Sigmoid colon (tissue), 7 donors: ENCODE measurements at places on chromosomes 3 and 15. TPM values are rescaled to one million over a fixed set of nuclear protein-coding genes. Genes with fewer than 3 reads are reported as not detected.

DNA sequence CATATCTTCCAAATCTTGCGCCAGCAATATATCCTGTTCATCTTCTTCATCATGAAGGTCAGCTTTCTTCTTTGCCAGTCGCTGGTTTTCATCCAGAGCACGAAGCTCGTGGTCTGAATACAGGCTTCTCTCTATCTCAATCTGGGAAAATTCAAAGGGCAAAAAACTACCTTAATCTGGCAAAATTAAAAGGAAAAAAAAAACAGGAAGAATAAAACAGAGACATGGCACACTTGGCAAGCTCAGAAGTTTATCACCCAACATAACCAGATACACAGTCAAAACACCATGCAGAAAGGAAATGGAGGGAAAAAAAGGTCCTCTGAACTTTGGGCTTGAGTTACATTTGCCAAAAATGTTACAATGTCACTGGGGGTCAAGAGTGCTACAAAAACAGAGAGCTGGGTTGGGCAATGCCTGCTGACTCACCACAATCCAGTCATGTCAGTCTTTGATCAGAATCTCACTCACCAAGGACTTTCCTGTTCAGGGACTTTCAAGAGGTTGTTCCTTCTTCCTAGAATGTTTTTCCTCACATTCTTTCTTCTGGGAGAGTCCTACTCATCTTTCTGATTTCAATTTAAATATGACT is 1.5 kb downstream of the MRPL46 start:
- no peak overlapping the region for H3K27ac ChIP-seq
- H3K27me3 ChIP-seq, result no peaks in the 10 kb centered on the region
- no peaks in the 10 kb centered on the region for H3K36me3 ChIP-seq
- DNase-seq, result no peak
- H3K4me3 ChIP-seq, result no peak overlapping the region
- H3K4me1 ChIP-seq, result peaks cover 32% of the 10 kb centered on the region

DNA sequence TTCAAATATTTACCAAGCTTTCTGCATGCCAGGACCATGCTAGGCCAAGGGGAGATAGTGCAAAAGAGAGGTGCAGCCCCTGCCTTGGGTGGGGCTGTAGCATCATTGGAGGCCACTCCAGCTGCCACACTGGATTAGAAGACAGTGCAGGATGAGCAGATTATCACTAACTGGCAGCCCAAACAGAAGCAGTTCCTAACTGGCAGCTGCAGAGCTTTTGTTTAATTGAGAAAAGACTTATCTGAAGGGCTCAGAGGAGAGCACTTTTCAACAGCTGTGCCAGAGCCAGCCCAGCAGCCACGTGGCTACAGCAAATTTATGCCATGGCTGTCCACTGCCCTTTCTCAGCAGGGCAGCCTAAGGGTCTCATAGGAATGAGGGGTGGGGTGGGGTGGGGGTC is 13.5 kb upstream of the ACSBG1 start:
- H3K27me3 ChIP-seq, result no peaks in the 10 kb centered on the region
- H3K36me3 ChIP-seq, result no peaks in the 10 kb centered on the region
- no peak overlapping the region for H3K4me3 ChIP-seq
- peaks cover 7% of the 10 kb centered on the region for H3K4me1 ChIP-seq
- peak; percentile 32 for DNase-seq

GRCh38 chr15:100653608-100654007 is 51.2 kb downstream of the ASB7 start:
- no peaks in the 10 kb centered on the region for H3K4me1 ChIP-seq
- no peak for DNase-seq
- no peaks in the 10 kb centered on the region for H3K27me3 ChIP-seq

- no peak for DNase-seq
- no peaks in the 10 kb centered on the region for H3K27me3 ChIP-seq
- H3K36me3 ChIP-seq, result no peaks in the 10 kb centered on the region
Observed at GRCh38 chr3:54225841-54226528, 103.6 kb downstream of the CACNA2D3 start.

Gene ACVR2B
- 4.8 TPM for total RNA-seq

Gene CRYGS
- total RNA-seq, result 1.5 TPM

Gene GATM
- 44.3 TPM for total RNA-seq

Gene ARPP21
- total RNA-seq, result 0.83 TPM

Gene SCAMP5
- 1.3 TPM for total RNA-seq
